Hindlimb muscle (tissue), 1 donor: ENCODE measurements at places on chromosomes 2 and 18.
A peak's percentile ranks its signal among the peaks of the same experiment; 100 is the strongest.

GRCh38 chr2:95314598-95314963 lies 17.4 kb downstream of the KCNIP3 start:
- DNase-seq, result no peak

DNA sequence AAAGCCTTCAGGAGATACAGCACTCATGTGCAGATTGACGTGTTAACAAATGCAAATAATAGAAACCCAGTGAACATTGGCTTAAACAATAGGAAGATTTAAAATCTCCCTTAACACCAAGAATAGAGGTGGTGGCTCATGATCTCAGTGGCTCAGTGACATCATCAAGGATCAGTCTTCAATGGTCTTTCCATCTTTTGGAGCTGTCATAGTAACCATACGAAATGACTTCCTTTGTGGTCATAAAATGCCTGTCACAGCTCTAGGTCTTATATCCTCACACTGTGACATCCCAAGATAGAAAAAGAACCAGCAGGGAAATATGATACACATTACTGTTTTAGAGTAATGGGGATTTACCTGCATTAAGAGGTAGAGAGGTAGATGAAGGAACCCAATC lies 59.6 kb upstream of the ACKR3 start:
- DNase-seq, result no peak

DNA sequence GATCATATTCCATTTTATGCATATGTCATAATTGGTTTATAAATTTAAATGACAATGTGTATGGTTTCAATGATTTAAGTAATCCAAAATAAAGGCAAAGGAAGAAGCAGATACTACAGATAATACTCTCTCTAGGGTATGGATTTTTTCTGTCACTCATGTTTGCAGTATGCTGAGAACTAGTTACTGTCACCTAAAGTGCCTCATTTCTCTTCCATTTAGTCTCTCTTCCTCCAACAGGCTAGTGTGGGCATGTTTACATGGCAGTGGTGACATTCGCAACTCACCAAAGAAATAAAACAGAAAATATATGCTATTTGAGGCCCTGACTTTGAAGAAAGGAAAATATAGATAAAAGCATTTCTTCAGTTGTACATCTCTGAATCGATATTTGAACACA lies 1460.4 kb upstream of the ZEB2 start:
- no peak for DNase-seq

DNA sequence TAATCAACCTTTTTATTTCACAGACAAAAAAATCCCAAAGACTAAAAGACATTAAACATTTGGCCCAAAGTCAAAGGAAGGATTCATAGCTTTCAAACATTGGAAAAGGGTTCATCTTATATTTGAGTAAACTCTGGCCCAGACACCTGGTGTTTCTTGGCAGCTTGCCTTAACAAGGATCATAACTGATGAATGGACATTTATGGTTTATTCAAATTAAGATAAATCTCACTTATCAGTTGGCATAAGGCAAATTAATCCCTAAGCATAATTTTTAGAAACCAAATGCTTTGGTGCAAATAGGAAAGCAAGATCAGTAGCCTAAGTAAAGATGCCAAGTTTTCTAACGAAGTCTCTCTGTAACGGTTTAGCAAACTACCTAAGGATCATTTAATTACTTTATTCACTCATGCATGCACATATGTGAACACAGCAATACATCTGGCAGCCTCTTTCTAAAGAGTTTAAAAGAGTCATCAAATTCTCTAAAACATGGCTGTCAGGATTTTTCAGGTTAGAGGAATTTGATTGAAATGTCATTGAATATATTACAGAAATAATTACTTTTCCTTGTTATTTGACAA lies 323.4 kb upstream of the RBMS1 start:
- no peak for DNase-seq

DNA sequence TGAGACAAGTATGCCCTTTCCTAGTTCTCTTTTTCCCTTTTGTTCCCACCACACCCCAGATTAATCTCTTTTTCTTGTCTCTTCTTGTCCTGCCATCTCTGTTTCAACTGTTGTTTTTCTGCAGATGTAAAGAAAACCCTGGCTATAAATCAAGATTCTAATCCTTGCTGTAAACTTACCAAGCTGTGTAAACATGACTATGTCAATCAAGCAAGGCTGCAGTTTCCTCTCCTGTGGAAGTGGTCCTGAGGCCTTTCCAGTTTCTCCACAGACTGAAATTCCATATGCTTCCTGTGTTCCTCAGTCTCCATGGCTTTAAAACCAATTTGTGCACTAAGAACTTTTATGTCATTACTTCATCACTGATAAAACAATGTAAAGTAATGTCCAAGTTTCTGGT lies 288.8 kb upstream of the PIK3C3 start:
- DNase-seq, result no peak

DNA sequence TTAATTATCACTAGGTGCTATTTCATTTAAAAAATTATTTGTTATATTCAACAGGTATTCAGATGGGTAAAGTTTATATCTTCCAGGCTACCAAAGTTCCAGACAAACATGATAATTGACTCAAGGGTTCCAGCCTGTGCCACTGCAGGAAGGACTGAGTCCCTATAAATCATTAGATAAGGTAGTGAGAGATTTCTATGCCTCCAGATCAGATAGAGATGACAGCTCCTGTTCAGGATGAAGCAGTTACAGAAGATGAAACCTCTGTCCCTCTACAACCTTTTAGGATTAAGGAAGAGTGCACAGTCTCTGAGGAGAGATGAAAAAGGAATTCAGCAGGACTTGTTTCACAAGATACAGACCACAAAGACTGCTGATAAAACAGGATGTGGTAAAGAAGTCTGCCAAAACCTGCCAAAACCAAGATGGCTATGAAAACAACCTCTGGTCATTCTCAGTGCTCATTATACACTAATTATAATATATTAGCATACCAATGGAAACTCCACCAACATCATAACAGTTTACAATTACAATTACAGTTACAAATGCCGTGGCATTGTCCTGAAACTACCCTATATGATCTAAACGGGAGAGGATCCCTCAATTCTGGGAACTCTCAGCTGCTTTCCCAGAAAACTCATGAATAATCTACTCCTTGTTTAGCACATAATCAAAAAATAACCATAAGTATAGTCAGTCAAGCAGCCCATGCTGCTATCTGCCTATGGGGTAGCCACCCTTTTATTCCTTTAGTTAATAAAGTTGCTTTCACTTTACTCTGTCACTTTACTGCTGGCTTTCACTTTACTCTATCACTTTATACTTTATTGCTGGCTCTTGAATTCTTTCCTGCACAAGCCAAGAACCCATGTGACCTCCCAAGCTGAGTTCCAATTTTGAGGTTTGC lies 288.5 kb downstream of the PDE11A start:
- DNase-seq, result no peak

- DNase-seq, result peak; percentile 42
Observed at GRCh38 chr2:204065566-204065965, 129.0 kb downstream of the ICOS start.

DNA sequence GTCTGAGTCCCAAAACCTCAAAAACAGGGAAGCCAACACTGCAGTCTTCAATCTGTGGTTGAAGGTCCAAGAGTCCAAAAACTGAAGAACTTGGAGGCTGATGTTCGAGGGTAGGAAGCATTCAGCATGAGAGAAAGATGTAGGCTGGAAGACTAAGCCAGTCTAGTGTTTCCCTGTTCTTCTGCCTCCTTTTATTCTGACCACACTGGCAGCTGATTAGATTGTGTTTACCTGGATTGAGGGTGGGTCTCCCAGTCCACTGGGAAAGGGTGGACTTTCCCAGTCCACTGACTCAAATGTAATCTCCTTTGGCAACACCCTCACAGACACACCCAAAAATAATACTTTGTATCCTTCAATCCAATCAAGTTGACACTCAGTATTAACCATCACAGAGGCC lies 27.5 kb upstream of the IL1B start:
- no peak for DNase-seq

DNA sequence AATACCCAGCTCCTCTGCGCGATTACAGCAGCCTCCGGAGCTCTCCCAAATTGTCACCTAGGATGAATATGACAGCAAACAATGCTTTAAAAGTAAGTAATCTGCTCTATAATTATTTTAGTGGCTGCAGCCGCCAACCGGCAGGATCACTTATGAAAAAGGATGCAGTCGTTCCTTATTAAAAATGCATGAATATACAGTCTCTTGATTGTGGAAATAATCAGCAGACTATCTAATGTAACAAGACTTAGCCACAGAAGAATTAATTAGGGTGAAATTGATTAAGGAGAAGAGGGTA lies 71.8 kb upstream of the STPG4 start:
- DNase-seq, result no peak

GRCh38 chr2:37156071-37156856 lies 516 bp downstream of the EIF2AK2 start:
- DNase-seq, result peak; percentile 81

DNA sequence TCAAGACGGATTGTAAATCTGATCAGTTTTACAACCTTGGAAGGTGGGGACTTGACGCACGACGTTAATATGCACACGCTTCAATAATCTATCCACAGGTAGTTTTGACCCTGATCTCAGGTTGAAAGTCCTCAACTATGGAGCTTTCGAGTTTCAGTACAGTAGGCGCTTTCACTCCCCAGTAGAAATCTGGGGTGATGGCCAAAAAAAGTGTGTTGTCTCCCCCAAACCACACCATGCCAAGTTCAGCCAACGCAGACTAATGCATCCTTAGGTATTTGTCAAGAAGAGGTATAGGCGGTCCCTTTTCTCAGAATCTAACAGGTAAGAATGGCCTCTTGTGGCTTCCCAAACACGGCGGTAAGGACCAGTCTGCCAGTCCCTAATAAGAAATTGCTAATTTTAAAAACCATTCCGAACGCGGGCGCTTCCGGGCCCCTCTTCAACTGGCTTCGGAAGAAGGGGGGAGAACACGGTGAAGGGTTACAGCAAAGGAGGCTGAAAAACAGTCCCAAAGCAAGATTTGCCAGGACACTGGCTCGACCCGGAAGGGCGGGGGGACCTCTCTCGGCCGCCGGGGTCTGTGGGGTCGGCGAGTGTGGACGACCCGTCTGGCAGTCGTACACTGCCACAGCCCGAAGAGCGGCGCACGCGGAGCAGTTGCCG lies 659 bp downstream of the FAM210A start:
- DNase-seq, result no peak

DNA sequence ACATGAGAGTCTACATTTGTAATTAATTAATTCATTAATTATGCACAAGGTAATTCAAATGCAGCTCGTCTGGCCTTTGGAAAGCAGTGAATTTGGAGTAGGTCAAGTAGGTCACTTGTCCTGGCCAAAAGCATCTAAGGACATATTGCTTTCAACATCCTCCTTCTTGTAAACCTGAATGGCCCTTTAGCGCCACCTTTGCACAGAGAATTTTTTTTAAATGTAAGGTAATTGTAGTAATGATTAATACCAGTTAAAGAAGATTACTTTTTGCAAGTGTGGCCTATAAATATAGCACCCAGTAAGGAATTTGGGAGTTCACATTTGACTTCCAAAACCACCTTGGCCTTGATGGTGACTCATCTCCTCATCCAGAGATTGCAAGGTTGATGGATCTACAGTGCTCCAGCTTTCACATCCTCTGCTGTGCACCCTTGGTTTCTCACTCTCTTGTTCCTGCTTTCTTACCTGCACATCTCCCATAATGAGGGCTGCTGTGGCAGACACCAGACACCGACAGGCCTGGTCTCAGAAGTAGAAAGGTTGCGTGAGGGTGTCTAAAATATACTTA lies 481.7 kb downstream of the TGIF1 start:
- no peak for DNase-seq

- DNase-seq, result no peak
Observed at GRCh38 chr2:182616471-182617393, 99.3 kb upstream of the DNAJC10 start.

GRCh38 chr2:55842046-55842445 lies 81.5 kb downstream of the EFEMP1 start:
- no peak for DNase-seq

GRCh38 chr2:98664323-98664722 lies 55.9 kb downstream of the UNC50 start:
- no peak for DNase-seq

DNA sequence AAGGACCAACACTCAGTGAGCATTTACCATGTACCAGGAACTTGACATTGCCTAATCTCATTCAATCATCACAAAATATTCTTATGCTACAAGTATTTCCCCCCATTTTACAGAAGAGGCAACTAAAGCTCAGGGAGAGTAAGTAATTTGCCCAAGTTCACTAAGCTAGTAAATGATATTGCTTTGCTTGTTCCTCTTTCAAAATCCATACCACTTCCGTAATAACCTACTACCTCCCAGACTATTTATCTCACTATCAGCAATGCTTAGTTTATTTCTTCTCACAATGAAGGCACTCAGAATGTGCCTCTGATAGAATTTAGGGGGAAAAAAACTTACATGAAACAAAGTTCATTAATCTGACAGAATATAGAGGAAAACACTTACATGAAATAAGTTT lies 1070.9 kb upstream of the FANCL start:
- no peak for DNase-seq

DNA sequence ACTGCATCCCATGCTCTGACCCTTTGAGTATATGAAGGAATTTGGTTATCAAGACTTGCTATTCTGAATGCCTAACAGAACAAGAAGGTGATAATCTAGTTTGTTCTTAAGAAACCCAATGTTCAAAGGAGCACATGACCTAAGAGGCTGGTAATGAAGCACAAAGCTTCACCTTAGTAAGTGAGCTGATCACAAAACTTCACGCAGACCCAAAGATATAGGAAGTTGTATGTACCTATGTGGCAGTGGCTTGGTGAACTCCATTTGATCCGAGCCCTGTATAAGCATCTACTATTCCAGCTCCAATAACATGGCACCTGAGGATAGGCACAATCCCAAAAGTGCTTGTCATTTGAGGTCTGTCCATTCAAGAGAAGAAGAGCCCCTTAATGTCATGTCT lies 78.6 kb downstream of the ANKRD44 start:
- no peak for DNase-seq

DNA sequence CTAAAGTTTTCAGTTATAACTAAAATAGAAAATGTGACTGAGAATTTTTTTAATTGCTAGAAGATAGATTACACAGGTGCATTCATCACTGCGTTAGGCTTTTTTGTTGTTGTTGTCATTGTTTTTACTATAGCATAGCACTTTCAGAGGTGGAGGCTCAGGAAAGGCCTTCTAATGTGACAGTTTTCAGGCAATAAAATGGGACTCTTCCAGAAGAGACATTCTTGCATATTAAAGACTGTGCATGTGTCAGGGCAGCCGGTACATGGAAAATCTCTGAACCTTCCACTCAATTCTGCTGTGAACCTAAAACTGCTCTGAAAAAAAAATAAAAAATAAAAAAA lies 175.2 kb downstream of the METTL4 start:
- no peak for DNase-seq
